ENCODE measurements at places on chromosomes 2 and 18.
A peak's percentile ranks its signal among the peaks of the same experiment; 100 is the strongest.

- DNase-seq = no peak
Observed at GRCh38 chr18:23020555-23021294, 87.6 kb downstream of the RBBP8 start.

DNA sequence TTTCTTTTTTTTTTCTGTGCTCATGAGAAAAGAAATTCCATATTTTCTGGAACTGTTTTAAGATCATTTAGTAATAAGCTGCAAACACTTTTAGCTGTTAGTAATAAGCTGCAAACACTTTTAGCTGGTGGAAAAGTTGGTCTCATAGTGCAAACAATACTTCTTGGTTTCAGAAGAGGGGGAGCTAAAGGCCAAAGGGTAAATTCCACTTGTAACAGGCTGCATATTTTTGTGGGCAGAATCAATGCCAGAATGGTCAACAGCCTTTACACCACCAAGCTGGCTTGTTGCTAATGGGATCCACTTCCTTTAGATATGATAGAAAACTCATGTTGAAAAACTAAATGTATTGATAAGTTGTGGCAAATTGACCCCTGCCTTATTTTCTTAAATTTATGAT is 356.8 kb downstream of the NR4A2 start:
- DNase-seq = no peak

DNA sequence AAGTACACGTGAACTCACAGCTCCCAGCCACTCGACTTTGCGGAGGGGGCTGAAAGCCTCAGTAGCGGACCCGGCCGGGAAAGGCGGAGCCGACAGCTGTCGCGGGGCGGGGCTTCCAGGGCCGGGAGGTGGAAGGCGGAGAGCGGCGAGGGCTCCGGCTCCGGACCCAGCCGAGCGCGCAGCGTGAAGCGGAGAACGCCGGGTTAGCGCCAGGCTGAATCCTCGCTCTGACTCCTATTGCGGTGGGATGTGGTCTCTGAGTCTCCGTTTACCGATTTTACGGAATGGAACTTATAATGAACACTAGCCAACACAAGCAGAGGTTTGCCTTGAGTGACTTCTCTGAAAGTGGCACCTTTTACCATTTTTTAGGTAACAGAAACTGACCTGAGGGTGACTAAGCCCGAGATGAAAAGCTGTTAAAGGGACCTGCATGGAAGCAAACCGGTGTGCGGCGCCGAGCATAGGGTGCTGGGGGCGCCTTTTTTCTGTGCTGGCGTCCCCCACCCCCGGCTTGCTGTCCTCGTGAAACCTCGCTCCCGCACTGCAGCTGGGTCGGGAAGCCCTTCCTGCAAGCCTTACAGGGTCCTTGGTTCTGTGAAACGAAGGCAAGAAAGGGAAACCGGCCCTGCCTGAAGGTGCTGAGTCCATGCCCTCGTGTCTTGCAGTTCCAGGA is 72.9 kb downstream of the EN1 start:
- peak; percentile 68 for DNase-seq

- DNase-seq = no peak
Observed at GRCh38 chr2:39919511-39920306, 140.7 kb upstream of the THUMPD2 start.

- DNase-seq = no peak
Observed at GRCh38 chr18:56030060-56030459, 442.1 kb upstream of the TCF4 start.

DNA sequence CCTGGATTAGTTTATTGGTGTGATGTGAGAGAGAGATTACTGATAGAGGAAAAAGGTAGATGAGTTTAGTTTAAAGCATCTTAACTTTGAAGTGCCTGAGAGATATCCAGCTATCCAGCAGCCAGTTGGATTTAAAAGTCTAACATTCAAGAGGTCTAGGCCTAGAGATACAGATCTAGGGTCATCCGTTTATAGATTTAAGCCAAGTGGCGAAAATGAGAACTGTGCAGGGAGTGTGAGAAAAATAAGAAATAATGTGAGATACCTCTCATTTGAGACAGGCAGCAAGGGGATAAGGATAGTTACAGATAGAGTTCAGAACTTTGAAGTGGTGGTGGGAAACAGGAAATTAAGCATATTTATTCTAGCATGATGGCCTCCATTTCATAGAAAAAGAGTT is 5.3 kb upstream of the ORC2 start:
- no peak for DNase-seq

DNA sequence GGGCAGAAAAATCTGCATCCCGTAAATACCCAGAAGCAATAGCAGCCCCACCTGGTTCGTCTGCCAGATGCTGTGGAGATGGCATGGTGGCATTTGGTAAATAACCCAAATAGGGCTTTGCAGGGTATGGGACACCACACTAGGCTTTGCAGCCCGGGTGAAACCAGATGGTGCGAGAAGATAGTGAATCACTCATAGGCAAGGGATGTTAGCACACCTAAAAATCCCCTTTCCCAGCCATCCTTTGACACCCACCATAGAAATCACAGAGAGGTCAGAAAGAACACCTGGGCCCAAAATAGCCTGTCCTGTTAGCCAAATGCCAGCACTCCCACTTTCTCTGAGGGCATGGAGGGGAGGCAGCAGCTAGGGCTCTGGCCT is 47.6 kb downstream of the BCL11A start:
- DNase-seq = no peak

- DNase-seq = no peak
Observed at GRCh38 chr2:8966123-8966908, 37.2 kb downstream of the MBOAT2 start.

DNA sequence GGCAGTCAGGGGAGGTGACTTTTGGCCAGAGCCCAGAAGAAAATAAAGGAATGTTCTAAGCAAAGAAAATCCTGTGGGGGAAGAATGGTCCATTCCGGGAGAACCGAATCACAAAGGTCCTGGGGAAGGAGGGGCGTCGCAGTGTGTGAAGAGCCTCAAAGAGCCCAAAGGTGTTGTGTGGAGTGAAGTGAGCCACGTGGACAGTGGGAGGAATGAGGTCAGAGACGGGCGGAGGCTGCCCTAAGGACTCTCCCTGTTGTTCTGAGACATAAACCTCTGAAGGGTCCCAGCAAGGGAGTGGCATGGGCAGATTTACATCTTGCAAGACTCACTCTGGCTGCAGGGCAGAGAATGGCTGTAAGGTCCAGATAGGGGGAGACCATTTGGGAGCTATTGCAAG is 91.3 kb upstream of the SEC11C start:
- no peak for DNase-seq

DNA sequence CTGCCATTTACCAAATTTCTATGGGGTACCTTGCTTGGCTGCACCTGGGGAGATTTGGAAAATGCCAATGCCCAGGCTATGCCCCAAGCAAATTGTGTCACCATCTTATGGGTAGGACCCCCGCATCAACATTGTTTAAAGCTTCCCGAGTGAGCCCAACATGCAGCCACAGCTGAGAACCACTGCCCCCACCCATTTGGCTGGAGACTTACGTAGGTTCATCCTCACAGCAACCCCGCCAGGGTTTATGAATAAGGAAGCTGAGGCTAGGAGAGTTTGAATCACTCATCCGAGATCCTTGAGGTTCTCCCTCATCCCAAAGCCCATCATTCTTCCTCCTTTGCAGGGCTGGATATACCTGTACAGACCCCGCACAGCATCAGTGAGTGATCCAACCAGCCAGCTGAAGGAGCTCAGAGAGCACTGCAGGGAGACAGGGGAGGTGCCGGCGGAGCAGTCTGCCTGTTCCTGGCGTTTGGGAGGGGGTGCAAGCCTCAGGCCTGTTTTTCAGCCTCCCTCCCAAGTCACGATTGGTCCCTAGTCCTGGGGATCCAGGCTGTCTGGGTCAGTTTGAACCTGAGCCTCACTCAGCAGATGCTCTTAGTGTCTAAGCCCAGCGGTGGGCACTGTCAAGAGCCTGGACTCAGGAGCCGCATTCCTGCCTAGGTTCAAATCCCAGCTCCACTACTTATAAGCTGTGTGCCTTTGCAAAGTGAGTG is 164.9 kb downstream of the SMAD7 start:
- DNase-seq = no peak

- DNase-seq = no peak
Observed at GRCh38 chr2:130373808-130374365, 18.0 kb downstream of the PTPN18 start.

Measured in NCI-H1105 (cell line).